ENCODE measurements at places on chromosomes 16 and 17.
A peak's percentile ranks its signal among the peaks of the same experiment; 100 is the strongest.

- H3K36me3 ChIP-seq, result no peaks in the 10 kb centered on the region
- peaks cover 21% of the 10 kb centered on the region for H3K4me1 ChIP-seq
- no peak for DNase-seq
- peak overlapping the region; percentile 25 for H3K27ac ChIP-seq
- H3K4me3 ChIP-seq, result no peak overlapping the region
Observed at GRCh38 chr17:77303620-77304019, 162.9 kb downstream of the SEC14L1 start.

DNA sequence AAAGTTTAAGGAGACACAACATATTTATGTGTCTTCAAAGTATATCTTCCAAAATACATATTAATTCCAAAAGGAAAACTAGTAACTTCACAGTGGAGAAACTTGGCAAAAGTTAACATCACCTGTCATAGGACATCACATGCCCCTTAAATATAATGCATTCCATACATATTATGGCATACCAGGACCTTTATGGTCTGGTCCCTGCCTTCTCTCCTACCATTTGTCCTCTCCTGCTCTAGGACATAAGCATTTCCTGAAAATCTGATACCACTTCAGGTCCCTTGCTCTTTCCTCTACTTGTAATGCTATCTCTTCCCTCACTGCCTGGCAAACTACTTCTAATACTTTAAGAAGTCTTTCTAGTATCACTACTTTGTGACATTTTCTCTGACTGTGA lies 168.1 kb upstream of the RBL2 start:
- H3K27ac ChIP-seq, result no peak overlapping the region
- H3K4me3 ChIP-seq, result no peak overlapping the region
- peaks cover 22% of the 10 kb centered on the region for H3K36me3 ChIP-seq

DNA sequence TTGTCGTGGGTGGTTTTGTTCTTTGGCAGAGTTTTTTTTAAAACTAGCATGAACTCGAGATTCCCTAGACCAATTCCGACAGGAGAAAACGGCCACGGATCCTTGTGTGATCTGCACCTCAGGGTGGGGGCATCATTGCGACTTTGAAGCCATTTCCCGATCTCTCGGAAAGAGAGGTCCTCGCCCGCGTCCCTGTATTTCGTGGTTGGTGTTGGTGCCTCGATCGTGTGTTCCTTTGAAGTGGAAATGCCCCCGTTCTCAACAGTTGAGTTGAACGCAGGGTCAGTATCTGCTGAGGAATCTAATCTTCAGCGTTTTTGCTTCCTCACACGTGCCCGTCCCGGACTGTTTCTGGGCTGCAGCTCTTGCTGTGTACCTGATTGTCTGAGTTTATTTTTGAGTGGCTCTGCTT lies 1.1 kb downstream of the CRAMP1 start:
- DNase-seq, result no peak
- peak overlapping the region; percentile 92 for H3K27ac ChIP-seq
- peaks cover 19% of the 10 kb centered on the region for H3K4me1 ChIP-seq
- H3K4me3 ChIP-seq, result peak overlapping the region; percentile 96
- H3K36me3 ChIP-seq, result peaks cover 7% of the 10 kb centered on the region
- H3K27me3 ChIP-seq, result peaks cover 9% of the 10 kb centered on the region

DNA sequence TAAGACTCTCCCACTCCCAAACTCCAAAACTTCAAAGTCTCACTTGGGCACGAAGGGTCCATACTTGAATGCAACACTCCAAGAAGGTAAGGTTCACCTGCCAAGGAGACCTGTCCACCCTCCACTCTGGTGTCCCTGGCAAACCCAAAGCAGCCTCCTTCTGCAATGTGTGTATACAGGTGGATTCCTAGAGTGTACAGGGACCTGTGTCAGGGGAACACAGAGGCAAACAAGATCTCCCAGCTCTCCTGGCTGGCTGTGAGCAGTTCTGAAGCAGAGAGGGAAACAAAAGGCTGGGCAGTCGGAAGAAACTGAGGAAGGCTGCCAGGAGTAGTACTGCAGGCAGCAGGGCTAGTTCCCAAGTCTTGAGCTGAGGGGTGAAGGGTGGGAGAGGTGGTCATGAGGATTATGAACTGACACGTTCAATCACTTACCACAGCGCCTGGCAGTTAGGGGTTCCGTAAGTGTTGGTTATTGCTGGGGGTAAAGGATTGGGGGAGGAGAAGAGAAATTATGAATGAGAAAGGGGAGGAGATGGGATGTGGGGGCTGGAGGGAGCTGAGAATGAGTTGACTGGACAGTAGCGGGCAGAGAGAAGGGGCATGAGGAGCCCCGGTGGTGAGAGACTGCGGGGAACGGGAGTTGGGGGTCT lies 795 bp downstream of the KCTD13 start:
- DNase-seq, result no peak
- H3K4me1 ChIP-seq, result peaks cover 33% of the 10 kb centered on the region
- peak overlapping the region; percentile 95 for H3K4me3 ChIP-seq
- peaks cover 4% of the 10 kb centered on the region for H3K36me3 ChIP-seq
- peak overlapping the region; percentile 80 for H3K27ac ChIP-seq
- no peaks in the 10 kb centered on the region for H3K27me3 ChIP-seq

DNA sequence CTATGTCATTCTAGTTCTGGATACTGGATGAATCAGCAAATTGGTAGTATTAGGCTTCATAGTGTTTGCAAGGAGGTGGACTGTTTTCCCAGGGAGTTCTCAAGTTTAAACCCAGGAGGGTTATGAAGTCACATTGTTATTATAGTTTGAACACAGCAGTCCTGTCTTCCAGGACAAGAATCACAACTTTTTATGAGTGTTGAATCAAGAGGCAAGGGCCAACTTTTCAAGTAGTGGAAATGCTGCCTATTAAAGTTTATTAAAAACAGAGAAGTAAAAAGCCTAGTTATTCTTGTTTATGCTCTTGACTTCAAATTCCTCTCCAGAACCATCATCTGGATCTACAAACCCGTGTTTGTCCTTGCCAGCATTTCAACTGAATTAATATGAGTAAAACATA lies 86.3 kb upstream of the GOT2 start:
- peaks cover under 1% of the 10 kb centered on the region for H3K4me1 ChIP-seq
- H3K27ac ChIP-seq, result no peak overlapping the region
- H3K27me3 ChIP-seq, result peaks cover 9% of the 10 kb centered on the region
- H3K36me3 ChIP-seq, result no peaks in the 10 kb centered on the region
- no peak for DNase-seq

DNA sequence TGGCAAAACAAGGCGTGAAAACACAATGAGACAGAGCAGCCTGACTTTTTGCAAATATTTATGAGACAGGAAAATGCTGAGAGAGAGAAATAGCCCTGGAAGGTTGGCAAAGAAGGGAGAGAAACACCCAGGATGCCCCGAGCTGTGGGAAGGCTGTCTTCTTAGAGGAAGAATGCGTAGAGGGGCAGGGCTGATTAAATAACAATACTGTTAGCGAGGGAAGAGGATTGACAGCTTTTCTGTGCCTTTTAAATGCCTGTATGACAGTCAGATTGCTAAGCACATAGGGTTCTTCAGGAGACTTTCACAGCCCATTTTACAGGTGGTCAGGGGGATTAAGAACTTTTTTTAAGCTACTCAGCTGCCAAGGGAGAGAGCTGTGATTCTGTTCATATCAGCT lies 219.2 kb downstream of the SHISA9 start:
- no peaks in the 10 kb centered on the region for H3K36me3 ChIP-seq
- no peak for DNase-seq
- H3K27ac ChIP-seq, result no peak overlapping the region
- no peaks in the 10 kb centered on the region for H3K4me1 ChIP-seq
- H3K27me3 ChIP-seq, result peaks cover 10% of the 10 kb centered on the region

- H3K27me3 ChIP-seq, result no peaks in the 10 kb centered on the region
- DNase-seq, result no peak
- H3K27ac ChIP-seq, result peak overlapping the region; percentile 71
- H3K4me1 ChIP-seq, result peaks cover 65% of the 10 kb centered on the region
Observed at GRCh38 chr17:77464988-77465357, 324.2 kb downstream of the SEC14L1 start.

- DNase-seq, result no peak
- H3K4me3 ChIP-seq, result no peak overlapping the region
- peaks cover 32% of the 10 kb centered on the region for H3K4me1 ChIP-seq
- H3K36me3 ChIP-seq, result no peaks in the 10 kb centered on the region
- H3K27ac ChIP-seq, result no peak overlapping the region
- no peaks in the 10 kb centered on the region for H3K27me3 ChIP-seq
Observed at GRCh38 chr17:72599891-72600290, 479.1 kb downstream of the SOX9 start.

DNA sequence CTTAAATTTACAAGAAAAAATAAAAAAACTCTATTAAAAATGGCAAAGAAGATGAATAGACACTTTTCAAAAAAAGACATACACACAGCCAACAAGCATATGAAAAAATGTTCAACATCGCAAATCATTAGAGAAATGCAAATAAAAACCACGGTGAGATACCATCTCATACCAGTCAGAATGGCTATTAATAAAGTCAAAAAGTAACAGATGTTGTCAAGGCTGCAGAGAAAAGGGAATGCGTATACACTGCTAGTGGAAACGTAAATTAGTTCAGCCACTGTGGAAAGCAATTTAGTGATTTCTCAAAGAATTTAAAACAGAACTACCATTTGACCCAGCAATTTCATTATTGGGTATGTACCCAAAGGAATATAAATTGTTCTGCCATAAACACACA lies 31.4 kb downstream of the CAPNS2 start:
- DNase-seq, result no peak
- no peak overlapping the region for H3K27ac ChIP-seq
- peaks cover 5% of the 10 kb centered on the region for H3K4me1 ChIP-seq
- H3K27me3 ChIP-seq, result peaks cover 3% of the 10 kb centered on the region
- H3K36me3 ChIP-seq, result no peaks in the 10 kb centered on the region

GRCh38 chr17:673200-673681 lies 41.4 kb downstream of the VPS53 start:
- H3K4me3 ChIP-seq, result no peak overlapping the region
- no peaks in the 10 kb centered on the region for H3K27me3 ChIP-seq
- H3K4me1 ChIP-seq, result peaks cover 12% of the 10 kb centered on the region
- H3K27ac ChIP-seq, result no peak overlapping the region
- peaks cover 7% of the 10 kb centered on the region for H3K36me3 ChIP-seq
- no peak for DNase-seq

Data from type B pancreatic cell (in vitro differentiated cells).